ENCODE measurements at places on chromosomes 12 and 14. TPM values are rescaled to one million over a fixed set of nuclear protein-coding genes. Genes with fewer than 3 reads are reported as not detected.
A peak's percentile ranks its signal among the peaks of the same experiment; 100 is the strongest.

PAX9 gene
- total RNA-seq: not detected

WSCD2 gene
- not detected for total RNA-seq

TAS2R46 gene
- total RNA-seq: 0.73 TPM

DNA sequence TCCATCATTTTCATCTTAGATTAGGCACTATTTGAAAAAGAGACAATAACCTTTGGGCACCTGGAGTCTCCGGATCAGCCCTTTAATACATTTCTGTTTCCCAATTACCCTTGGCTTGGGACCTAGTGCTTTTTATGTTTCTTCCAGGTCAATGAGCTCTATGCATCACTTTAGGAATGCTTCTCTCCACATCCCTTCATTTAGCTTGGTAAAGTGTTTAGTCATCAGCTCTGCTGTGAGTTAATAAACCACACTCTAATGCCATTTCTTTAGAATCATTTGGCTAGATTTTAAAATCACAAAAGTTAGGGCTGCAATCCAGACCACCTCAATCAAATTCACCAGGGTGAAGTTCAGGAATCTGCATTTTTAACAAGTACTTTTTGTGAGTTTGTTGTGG is 41.7 kb downstream of the RASSF9 start:
- no peak overlapping the region for H3K27ac ChIP-seq
- DNase-seq: no peak
- H3K36me3 ChIP-seq: no peaks in the 10 kb centered on the region
- no peaks in the 10 kb centered on the region for H3K27me3 ChIP-seq

- no peak overlapping the region for H3K4me3 ChIP-seq
- H3K27me3 ChIP-seq: peaks cover 5% of the 10 kb centered on the region
- H3K36me3 ChIP-seq: peaks cover 36% of the 10 kb centered on the region
- DNase-seq: no peak
- peaks cover 32% of the 10 kb centered on the region for H3K4me1 ChIP-seq
- H3K27ac ChIP-seq: peak overlapping the region; percentile 94
Observed at GRCh38 chr12:29104516-29104915, 44.6 kb upstream of the FAR2 start.

DNA sequence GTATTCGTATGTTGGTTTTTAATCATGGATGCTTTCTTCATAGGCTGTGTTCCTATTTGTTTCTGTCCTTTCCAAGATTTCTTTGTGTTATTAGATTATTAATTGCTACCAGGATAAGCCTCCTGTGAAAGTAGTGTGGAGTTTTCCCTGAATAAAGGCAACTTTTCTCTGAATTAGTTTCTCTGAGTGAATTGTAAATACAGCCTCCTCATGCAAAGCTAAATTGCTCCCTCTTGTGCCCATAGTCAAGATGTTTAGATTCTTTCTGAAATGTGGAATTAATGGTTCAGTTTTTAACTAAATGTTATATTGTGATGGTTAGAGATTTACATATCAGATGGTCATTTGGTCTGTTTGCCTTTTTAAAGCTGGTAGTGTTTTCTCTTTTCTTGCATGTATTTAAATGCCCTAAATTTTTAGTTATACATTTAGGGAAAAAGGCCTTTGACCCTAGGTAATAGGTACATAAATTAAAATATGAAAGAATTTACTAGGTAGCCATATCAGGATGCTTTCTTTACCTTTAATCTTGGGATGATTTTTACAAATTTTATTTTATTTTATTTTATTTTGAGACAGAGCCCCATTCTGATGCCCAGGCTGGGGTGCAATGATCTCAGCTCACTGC is 8.9 kb downstream of the APAF1 start:
- H3K4me3 ChIP-seq: no peak overlapping the region
- peak overlapping the region; percentile 15 for H3K27ac ChIP-seq
- H3K36me3 ChIP-seq: peaks cover 40% of the 10 kb centered on the region
- no peak for DNase-seq

DNA sequence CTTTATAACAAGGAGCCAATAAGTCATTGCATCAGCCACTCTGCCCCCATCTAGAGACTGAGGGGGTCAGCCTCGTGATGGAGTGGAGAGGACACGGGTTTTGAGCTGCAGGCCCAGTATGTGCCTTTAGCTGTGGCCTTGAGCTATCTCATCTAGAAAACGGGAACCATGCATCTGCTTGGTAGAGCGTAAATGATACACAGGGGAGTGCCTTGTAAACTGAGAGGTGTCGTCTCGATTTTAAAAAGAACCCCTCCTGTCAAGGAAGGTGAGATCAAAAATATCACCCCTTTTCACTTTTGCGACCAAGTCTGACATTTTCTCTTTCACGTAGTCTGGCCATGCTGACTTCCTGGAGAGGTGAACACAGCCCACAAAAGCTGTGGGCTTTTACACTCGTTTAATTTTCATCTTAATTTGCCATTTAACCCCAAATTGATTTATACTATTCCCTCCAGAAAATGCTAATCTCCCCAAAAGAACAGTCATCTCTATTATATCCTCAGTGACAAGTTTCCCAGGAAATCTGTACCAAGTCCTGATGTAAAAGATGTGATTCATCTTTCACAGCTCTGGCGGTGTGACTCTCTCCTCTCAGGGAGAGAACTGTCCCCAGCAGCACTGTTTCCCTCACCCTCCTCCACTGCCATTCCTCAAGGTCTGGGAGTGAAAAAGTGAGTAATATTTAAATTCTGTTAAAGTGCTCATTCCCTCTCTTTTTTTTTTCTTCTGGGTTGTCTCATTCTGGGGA is 30.6 kb downstream of the VCPKMT start:
- peak; percentile 56 for DNase-seq
- H3K36me3 ChIP-seq: peaks cover 12% of the 10 kb centered on the region
- H3K27me3 ChIP-seq: no peaks in the 10 kb centered on the region
- H3K4me3 ChIP-seq: peak overlapping the region; percentile 52
- peaks cover 91% of the 10 kb centered on the region for H3K4me1 ChIP-seq
- H3K27ac ChIP-seq: peak overlapping the region; percentile 95

GRCh38 chr12:6226002-6226678 is 25.9 kb downstream of the CD9 start:
- H3K27ac ChIP-seq: peak overlapping the region; percentile 6
- H3K36me3 ChIP-seq: no peaks in the 10 kb centered on the region
- H3K27me3 ChIP-seq: peaks cover 4% of the 10 kb centered on the region
- no peak overlapping the region for H3K4me3 ChIP-seq
- peaks cover 12% of the 10 kb centered on the region for H3K4me1 ChIP-seq
- no peak for DNase-seq

GRCh38 chr14:68148763-68149162 is 329.2 kb downstream of the RAD51B start:
- no peak for DNase-seq
- H3K4me1 ChIP-seq: no peaks in the 10 kb centered on the region
- H3K27ac ChIP-seq: no peak overlapping the region
- H3K36me3 ChIP-seq: peaks cover 26% of the 10 kb centered on the region
- no peaks in the 10 kb centered on the region for H3K27me3 ChIP-seq
- no peak overlapping the region for H3K4me3 ChIP-seq

DNA sequence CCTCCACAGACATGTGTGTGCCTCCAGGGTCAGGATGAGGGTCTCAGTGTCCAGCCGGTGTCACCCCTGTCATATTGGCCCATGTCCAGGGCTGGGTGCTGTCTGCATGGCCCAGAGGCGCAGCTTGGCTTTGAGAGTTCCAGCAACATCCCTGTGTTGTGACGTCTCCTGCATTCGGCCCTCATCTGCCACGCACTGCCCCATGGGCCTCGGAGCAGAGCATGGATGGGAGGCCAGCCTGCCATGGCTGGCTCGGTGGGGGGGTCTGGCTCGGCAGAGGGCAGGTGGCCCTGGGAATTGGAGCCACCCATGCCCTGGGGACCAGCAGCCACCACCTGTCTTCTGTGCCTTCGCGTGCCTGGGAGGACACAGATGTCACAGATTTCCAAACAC is 10.8 kb upstream of the TEX22 start:
- H3K4me1 ChIP-seq: peaks cover 8% of the 10 kb centered on the region
- no peak overlapping the region for H3K27ac ChIP-seq
- no peak overlapping the region for H3K4me3 ChIP-seq

- H3K36me3 ChIP-seq: no peaks in the 10 kb centered on the region
- no peak for DNase-seq
- H3K4me3 ChIP-seq: no peak overlapping the region
- no peaks in the 10 kb centered on the region for H3K27me3 ChIP-seq
Observed at GRCh38 chr14:42428996-42429395, 822.3 kb downstream of the LRFN5 start.

DNA sequence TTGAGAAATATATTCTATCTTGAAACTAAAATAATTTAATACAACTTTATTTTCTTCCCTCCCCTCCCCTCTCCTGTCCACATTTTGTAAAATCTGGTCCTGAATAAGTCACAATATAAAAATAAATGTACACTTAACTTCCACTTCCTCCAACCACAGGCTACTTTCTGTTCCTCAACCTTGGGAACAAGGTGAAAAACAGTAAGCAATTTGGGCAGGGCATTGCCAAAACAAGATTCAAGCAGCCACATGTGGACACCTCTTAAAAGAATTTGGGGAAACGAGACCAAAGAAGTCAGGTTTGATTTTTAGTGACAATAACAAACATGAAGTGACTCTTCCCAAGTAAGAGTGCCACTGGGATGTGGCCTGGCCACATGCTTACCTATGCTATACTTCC is 115.7 kb downstream of the PTPRQ start:
- H3K4me3 ChIP-seq: no peak overlapping the region
- no peak overlapping the region for H3K27ac ChIP-seq
- no peaks in the 10 kb centered on the region for H3K27me3 ChIP-seq
- no peaks in the 10 kb centered on the region for H3K36me3 ChIP-seq
- no peaks in the 10 kb centered on the region for H3K4me1 ChIP-seq

DNA sequence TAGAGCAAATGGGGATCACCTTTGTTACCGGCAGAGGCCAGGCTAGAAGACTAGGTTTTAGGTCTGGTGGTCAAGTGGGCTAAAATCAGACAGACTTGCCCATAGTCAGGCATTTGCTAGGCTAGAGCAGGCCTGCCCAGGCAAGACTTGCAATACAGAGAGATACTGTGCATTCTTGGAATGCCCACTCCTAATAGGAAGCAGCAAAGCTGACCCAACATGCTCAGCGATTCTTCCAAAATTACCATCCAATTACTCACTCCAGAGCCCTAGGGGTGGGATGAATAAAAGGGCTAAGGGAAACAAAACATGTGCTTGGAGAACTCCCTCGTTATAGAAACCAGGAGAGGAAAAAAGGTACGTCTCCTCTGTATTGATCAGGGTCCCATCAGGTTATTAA is 187.8 kb upstream of the AMIGO2 start:
- no peaks in the 10 kb centered on the region for H3K27me3 ChIP-seq
- H3K4me3 ChIP-seq: no peak overlapping the region
- H3K36me3 ChIP-seq: peaks cover 10% of the 10 kb centered on the region
- DNase-seq: no peak
- H3K27ac ChIP-seq: no peak overlapping the region

DNA sequence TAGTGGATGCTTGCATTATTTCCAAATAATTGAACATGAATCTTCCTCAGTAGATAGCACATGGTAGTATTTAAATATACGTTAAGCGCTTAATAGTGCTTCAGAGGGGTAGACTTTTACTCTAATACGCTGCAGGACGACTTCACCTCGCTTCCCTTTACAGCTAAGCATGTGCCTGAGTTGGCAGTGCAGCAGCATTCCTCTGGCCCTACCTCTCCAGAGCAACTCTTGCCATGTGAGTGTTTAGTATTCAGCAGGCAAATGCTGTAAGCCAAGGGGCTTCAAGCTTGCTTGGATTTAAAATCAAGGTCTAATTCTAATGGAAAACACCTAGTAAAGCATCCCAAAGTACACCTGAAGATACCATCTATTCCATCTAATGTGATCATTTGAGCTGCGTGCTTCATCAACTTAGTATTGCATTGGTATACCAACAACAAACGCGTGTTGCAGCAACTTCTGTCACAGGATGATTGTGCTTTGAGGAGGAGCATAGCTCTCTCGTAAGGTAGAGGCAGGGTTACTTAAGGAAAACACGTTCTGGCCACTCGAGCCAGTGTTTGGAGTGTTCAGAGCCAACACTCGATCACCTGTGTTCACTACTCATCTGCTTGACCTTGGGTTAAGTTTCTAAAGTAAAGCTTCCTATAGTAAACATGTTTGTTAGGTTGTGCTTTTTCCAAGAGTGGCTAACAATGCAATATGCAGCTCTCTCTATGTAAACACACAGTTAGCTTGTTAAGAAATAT is 60.6 kb downstream of the PIWIL1 start:
- no peak for DNase-seq

DNA sequence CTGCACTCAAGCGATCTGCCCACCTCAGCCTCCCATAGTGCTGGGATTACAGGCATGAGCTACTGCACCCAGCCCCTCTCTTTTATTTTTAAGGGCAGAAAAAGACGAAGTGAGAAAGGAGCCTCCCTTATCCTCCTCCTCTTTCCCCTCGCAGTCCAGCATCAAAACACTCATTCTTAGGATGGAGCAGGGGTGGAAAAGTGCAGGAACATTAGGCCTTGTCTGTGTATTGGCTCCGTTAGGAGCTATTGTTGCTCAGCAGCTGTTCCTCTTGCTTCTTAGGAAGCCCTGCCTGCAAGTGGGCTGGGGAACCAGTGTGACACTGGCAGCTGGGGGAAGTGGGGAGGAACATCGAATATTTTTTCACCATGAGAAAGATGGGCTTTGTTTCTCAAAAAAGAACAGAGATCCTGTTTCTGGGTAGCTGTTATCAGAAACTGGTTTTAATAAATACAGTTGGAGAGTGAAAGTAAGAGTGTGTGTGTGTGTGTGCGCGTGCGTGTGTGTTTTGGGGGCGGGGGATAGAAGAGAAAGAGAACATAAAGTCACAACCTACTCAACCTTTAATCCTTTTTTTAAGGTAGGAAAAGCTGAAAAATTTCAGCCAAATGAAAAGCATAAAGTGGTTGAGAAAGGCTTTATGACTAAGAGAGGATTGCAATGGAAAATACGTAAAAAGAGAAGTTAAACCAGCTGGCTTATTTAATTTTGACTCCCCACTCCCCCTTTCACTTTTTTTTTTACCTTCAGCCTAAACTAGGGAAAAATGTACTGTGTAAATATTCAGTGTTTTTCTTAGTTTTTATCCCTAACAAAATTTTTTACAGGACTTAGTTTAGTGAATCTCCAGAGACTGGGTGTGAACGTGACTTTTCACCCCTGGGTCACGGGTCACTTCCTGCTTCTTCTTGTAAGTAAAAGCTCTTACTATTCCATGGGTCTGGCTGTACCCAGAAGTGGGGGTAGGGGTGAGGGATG is 197.2 kb upstream of the PLEKHG7 start:
- peaks cover 2% of the 10 kb centered on the region for H3K36me3 ChIP-seq
- peak; percentile 56 for DNase-seq
- H3K27ac ChIP-seq: peak overlapping the region; percentile 84
- H3K27me3 ChIP-seq: no peaks in the 10 kb centered on the region

GRCh38 chr14:105034315-105035039 is 13.6 kb upstream of the CDCA4 start:
- H3K4me1 ChIP-seq: peaks cover 15% of the 10 kb centered on the region
- H3K36me3 ChIP-seq: peaks cover 3% of the 10 kb centered on the region
- no peak overlapping the region for H3K4me3 ChIP-seq

- peaks cover 2% of the 10 kb centered on the region for H3K4me1 ChIP-seq
- H3K36me3 ChIP-seq: peaks cover 28% of the 10 kb centered on the region
- no peak overlapping the region for H3K27ac ChIP-seq
- H3K27me3 ChIP-seq: peaks cover 53% of the 10 kb centered on the region
- DNase-seq: no peak
- H3K4me3 ChIP-seq: no peak overlapping the region
Observed at GRCh38 chr14:72495668-72496067, 398.2 kb downstream of the DPF3 start.
